ENCODE measurements at places on chromosomes 1 and 21.

DNA sequence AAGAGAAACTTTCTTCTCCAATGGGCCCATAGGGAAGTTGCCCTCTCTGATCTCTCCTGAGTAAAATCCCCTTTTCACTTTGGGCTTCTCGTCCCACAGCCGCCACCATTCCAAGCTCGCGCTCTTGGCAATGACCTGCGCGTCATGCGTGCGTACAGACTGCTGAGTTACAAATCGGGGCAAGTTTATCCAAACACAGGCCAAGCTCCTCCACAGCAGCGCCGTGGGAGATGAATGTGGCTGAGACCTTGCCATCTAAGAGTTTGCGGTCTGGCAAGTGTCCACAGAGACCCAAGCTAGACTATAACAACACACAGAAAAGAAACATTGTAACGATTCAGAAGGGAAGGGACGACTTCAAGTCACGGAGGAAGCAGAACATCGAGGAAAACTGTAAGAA is 116.3 kb upstream of the SOD1 start:
- no peak overlapping the region for H3K4me3 ChIP-seq
- H3K27me3 ChIP-seq, result no peaks in the 10 kb centered on the region
- no peaks in the 10 kb centered on the region for H3K4me1 ChIP-seq
- peak; percentile 11 for DNase-seq
- no peaks in the 10 kb centered on the region for H3K36me3 ChIP-seq

- DNase-seq, result no peak
- no peaks in the 10 kb centered on the region for H3K4me1 ChIP-seq
- H3K4me3 ChIP-seq, result no peak overlapping the region
- no peak overlapping the region for H3K27ac ChIP-seq
- peaks cover 5% of the 10 kb centered on the region for H3K36me3 ChIP-seq
These were observed 31.3 kb downstream of the SMAP2 start for GRCh38 chr1:40404670-40405462.

DNA sequence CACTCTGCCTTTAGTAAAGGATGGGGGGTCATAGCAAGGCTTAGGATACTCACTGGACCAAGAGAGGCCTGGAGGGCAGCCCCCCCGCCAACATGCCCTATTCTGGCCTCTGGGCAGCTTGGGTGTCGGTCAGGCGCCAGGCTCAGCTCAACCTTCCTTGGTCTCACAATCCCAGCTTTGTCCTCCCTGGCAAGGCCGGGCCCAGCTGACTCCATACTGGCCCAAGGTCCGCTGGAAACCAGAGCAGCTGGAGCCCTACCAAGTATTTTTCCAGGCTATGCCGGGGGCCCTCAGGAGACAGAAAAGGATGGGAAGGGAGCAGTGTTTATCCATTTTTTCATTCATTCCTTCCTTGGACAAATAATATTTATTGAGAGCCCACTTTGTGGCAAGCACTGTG is 6.2 kb downstream of the FBXO2 start:
- peaks cover 36% of the 10 kb centered on the region for H3K4me1 ChIP-seq
- peaks cover 28% of the 10 kb centered on the region for H3K27me3 ChIP-seq
- peaks cover 7% of the 10 kb centered on the region for H3K36me3 ChIP-seq
- no peak for DNase-seq
- no peak overlapping the region for H3K4me3 ChIP-seq

DNA sequence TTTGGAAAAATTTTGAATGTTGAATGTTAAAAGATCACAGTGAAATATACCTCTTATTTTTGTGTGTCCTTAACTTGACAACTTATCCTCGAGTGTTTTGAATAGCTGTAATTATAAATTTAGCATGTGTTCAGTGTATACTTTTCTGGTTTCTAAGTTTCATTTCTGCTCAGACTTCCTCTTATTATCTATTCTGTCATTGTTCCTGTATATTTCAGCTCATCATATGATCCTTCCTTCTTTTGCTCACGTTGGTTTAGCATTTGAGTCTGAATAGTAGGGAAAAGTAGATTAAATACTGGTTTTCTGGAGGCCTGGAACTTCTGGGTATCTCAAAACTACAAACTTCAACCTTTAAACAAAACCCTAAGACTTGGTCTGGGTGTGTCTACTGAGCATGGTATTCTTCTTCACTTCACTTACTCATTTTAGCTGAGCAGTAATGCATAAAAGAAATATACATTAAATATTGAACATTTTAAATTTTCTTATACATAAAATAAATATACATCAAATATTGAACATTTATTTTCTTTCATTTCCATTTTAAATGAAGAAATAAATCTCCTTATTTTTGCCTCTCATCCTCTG is 3.3 kb upstream of the ATP6V1G3 start:
- H3K27ac ChIP-seq, result no peak overlapping the region
- DNase-seq, result no peak
- no peaks in the 10 kb centered on the region for H3K4me1 ChIP-seq

- no peaks in the 10 kb centered on the region for H3K36me3 ChIP-seq
- no peaks in the 10 kb centered on the region for H3K4me1 ChIP-seq
- no peak for DNase-seq
- no peak overlapping the region for H3K4me3 ChIP-seq
These were observed 491.2 kb upstream of the ZRANB2 start for GRCh38 chr1:71572038-71572437.

- no peaks in the 10 kb centered on the region for H3K27me3 ChIP-seq
- H3K4me3 ChIP-seq, result no peak overlapping the region
- H3K27ac ChIP-seq, result no peak overlapping the region
These were observed 64.6 kb downstream of the ERI3 start for GRCh38 chr1:44290250-44291094.

GRCh38 chr1:7281821-7282220 is 489.3 kb upstream of the VAMP3 start:
- no peak overlapping the region for H3K4me3 ChIP-seq
- no peaks in the 10 kb centered on the region for H3K4me1 ChIP-seq
- no peak for DNase-seq

- no peak overlapping the region for H3K27ac ChIP-seq
- peaks cover 29% of the 10 kb centered on the region for H3K4me1 ChIP-seq
- H3K27me3 ChIP-seq, result peaks cover 8% of the 10 kb centered on the region
- H3K4me3 ChIP-seq, result no peak overlapping the region
These were observed 64.3 kb upstream of the ADARB1 start for GRCh38 chr21:45010096-45010495.

DNA sequence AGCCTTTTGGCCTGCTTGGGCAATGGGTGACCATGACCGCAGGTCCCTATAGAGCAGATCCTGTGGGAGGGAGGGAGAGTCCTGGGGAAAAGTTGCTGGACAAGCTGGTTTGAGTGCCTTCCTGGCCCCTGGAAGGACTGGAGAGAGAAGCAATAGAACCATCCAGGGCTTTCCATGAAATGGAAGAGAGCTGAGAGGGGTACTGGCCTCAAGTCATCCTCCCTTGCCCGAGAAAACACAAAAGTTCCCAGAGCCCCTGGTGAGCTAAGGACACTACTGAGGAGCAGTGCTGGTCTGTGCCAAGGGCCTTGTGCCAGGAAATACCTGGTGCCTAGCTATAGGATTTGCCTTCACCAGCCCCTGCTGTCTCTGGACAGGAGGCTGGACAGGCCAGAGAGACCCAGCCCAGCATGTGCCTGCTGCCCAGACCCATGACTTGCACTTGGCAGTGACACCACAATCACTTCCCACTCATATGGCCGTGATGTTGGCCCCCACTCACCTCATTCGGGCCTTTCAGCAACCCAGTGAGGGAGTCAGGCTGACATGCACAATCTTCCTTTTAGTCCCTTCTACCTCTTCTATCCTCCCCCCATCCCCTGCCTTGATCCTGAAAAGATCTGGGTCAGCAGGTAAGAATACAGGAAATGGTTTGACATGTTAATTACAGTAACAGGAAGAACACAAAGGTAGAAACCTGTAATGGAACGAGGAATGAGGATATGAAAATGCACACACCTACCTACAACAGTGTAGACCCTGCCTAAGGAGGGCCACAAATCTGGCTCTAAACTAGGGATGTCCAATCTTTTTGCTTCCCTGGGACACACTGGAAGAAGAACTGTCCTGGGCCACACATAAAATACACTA is 7.0 kb downstream of the SH3BP5L start:
- peaks cover 2% of the 10 kb centered on the region for H3K4me1 ChIP-seq
- H3K36me3 ChIP-seq, result peaks cover 74% of the 10 kb centered on the region
- no peak overlapping the region for H3K4me3 ChIP-seq
- no peaks in the 10 kb centered on the region for H3K27me3 ChIP-seq
- DNase-seq, result no peak

DNA sequence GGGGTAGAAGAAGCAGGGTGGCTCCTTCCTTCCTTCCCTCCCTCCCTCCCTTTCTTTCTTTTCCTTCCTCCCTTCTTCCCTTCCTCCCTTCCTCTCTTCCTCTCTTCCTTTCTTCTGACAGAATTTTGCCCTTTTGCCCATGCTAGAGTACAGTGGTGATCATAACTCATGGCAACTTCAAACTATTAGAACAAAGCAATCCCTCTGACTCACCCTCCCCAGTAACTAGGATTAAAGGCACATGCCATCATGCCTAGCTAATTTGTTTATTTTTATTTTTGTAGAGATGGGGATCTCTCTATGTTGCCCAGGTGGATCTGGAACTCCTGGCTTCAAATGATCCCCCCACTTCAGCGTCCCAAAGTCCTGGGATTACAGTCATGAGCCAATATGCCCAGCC is 10.0 kb upstream of the RPE65 start:
- no peak for DNase-seq
- no peak overlapping the region for H3K4me3 ChIP-seq
- H3K4me1 ChIP-seq, result no peaks in the 10 kb centered on the region
- H3K27me3 ChIP-seq, result no peaks in the 10 kb centered on the region

DNA sequence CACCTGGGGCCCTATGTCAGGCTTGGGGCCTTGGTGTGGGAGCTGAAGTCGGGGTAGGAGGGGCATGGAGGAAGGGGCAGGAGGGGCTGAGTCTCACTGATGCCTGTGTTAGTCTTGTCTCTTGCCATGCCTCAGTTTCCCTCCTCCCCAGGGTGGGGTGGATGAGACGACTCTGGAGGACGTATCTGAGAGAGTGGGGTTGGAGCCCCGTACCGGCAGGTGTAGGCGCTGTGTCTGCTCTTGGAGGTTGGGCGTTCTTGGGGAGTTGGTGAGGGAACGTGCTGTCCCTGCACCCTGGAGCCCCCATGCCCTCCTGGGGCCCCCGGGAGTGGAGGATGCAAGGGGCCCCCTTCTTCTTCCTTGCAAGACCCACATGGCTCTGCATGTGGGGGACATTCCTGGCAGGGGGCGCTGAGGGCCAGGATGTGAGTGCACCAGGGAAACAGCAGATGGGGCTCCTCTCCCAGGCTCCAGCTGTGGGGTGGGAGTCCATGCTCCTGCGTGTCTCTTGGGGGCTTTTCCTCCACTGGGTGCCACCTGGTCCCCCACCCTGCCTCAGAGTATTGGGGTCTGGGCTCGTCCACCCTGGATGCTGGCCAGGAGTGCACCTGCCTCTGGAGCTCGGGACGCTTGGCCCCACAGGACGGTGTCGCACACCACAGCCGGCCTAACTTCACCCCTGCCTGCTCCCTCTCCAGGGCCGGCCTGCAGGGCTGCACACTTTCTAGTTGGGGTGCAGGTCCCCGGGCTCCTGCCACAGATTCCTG is 1.4 kb upstream of the TNFRSF14 start:
- peaks cover 43% of the 10 kb centered on the region for H3K4me1 ChIP-seq
- peak; percentile 71 for DNase-seq
- no peaks in the 10 kb centered on the region for H3K27me3 ChIP-seq

GRCh38 chr1:26851106-26851684 is 11.8 kb upstream of the SFN start:
- H3K27ac ChIP-seq, result no peak overlapping the region
- peaks cover 40% of the 10 kb centered on the region for H3K4me1 ChIP-seq
- H3K36me3 ChIP-seq, result peaks cover 72% of the 10 kb centered on the region
- no peak overlapping the region for H3K4me3 ChIP-seq

DNA sequence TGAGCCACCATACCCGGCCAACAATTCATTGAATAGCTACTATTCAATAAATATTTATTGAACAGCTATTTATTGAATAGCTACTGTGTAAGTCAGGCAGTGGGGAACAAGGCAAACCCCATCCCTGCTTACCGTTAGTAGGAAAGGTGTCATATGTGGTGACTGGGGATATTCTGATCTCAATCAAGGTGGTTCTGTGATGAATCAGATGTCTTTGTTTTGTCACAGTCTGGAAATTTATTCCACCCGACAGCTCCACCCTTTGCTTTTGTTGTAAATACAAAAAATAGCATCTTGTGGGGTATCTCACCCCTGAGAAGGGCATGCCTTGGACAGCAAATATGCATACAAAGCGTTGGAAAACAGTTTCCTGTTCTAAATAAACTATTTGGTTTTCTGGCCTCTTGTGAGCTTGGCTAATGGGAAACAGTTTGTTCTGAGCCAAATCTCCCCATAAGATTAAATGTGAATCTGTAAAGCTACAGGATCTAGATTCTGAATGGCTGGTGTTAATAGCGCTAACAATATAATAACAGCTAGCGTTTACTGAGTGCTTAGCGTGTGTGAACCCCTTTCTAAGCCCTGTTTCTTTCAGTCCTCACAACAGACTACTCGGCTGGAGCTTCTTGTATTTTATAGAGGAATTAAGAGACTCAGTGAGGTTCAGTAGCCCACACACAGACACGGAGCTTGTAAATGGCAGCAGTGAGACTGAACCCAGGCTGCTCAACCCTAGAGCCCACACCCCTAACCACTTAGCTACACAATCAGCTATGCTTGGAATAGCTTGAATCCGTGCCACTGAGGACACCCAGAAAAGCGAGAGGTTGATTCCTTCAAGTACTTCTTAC is 5.5 kb downstream of the PDPN start:
- H3K27ac ChIP-seq, result no peak overlapping the region
- no peak overlapping the region for H3K4me3 ChIP-seq
- no peaks in the 10 kb centered on the region for H3K36me3 ChIP-seq
- H3K4me1 ChIP-seq, result no peaks in the 10 kb centered on the region

DNA sequence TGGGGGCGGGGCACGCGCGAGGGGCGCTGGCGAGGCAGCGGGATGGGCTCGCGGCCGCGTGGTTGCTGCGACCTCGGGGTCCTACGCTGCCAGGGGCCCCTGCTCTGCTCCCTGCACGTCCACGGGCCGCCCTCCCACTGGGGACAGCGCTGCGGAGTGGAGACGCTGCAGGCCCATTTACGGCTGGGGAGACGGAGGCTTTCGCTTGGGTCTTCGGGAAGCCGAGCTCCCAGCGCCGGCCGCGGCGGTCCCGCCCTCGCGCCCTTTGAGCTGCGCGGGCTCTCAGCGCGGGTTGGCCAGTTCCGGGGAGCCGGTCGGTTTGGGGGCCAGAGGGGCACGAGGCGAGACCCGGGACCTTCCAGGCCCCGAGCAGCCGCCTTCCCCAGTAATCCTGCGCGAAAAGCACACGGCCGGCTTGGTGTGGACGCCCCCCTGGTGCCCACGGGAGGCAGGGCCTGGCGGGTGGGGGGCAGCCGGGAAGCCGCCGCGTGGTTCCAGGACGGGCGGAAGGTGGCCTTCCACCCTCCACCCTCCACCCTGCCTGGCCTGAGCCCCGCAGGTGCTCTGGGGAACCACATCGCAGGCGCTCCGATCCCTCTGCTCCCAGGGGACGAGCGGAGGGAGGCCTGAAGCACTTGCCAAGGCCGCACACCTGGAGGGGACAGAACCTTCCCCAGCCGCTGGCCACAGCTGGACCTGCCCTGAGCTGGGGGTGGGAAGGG is 570 bp upstream of the PEX10 start:
- peaks cover 32% of the 10 kb centered on the region for H3K4me1 ChIP-seq
- DNase-seq, result peak; percentile 80
- H3K4me3 ChIP-seq, result peak overlapping the region; percentile 66
- H3K27ac ChIP-seq, result peak overlapping the region; percentile 99
- peaks cover 8% of the 10 kb centered on the region for H3K27me3 ChIP-seq

- H3K4me3 ChIP-seq, result no peak overlapping the region
- peaks cover 5% of the 10 kb centered on the region for H3K4me1 ChIP-seq
- peaks cover 2% of the 10 kb centered on the region for H3K36me3 ChIP-seq
- no peak overlapping the region for H3K27ac ChIP-seq
- no peak for DNase-seq
These were observed 6.6 kb downstream of the SDC3 start for GRCh38 chr1:30901798-30902581.
